Renal cortex interstitium (tissue), 15 donors: ENCODE measurements at places on chromosomes 3 and 15.

DNA sequence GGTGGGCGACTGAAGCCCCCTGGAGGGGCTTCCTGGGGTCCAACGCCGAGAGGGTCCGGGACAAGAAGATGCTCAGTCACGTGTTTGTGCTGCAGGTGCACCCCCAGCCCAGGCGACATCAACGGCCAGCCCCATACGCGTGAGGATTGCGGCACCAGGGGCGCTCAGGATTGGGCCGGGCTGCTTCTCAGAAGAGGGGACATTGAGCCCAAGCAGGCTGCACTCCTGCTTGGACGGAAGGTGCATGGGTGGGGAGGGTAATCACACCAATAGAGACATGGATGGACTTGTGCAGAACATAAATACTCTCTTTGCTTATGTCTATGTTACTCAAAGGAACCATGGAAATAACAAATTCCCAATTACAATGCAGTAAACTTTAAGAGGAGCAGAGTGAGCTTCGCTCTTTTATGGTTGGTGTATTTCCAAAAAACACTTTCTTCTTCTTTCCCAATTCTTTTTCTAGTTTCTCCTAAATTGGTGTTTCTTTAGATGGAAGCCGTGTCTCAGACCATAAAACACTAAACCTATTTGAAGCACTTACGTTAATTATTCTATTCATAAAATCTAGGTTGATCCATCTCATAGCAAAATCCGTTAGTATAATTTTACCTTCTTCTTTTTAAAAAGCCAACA, 182.7 kb downstream of the GOLGA6L6 start:
- no peak for DNase-seq

GRCh38 chr3:158703566-158703965, 28.7 kb downstream of the RARRES1 start:
- DNase-seq = no peak

GRCh38 chr3:178546079-178546478, 9.8 kb downstream of the KCNMB2 start:
- no peak for DNase-seq

- DNase-seq = no peak
Measured at GRCh38 chr3:42839616-42840015, 30.4 kb downstream of the ACKR2 start.

DNA sequence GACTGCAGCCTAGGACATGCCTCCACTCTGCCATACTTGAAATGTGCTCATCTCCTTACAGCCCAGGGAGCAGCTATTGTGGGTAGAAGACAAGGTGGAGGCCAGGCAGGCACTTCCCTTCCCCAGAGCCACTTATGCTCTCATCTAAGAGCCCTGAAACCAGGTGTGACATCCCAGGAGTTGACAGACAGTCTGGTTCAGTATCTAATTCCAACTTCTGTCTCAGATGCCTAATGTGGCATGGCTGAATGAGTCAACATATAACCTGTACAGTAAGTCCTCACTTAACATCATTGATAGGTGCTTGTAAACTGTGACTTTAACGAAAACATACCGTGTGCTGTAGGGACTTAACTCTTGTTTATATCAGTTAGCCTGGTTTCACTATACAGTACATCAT, 1.2 kb upstream of the CAPN3 start:
- no peak for DNase-seq

DNA sequence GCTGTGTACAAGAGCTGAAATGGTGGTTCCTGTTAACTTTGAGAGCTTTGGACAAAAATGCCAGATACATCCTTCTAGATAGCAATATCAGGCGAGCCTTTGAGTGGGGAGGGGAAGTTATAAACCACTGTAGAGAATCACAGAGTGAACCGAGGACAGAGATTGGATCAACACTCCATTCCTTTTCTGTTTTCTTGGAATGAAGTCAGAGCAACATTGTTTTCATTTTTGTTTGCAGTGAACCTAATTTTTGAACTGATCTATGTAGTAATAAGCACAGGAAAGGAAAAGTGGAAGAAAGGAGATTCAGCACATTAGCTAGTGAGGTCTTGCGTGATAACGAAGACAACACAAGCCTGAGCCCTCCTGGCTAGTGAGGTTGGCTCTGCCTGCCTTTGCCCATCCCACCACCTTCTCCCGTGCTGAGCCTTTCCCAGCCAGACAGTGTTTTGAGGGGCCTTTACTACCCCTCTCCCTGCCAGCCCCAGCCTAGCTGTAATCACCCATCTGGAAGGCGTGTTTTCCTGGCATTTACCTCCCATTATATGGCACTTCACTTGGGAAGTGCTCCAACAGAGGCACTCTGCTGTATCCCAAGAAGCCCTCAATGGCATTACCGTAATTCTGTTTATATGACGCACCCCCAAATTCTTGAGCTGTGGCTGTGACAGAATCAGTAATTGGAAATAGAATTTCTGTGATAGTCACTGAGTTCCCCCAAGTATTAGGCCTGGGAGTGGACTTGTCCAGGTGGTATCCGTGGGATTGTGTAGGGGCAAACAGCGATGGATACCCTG, 129.8 kb downstream of the CACNA1D start:
- DNase-seq = no peak

DNA sequence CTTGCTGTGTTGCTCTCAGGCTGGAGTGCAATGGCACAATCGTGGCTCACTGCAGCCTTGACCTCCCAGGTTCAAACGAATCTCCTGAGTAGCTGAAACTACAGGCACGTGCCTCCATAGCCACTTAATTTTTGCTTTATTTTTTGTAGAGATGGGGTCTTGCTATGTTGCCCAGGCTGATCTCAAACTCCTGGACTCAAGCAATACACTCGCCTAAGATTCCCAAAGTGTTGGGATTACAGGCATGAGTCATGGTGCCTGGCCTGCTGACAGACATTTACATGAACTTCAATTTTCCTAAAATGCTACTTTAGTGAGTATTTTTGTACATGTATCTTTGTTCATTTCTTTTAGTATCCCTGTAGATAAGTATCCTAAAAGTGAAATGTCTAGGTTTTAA, 132.3 kb downstream of the SUCLG2 start:
- DNase-seq = no peak

GRCh38 chr3:13135251-13135810, 62.1 kb upstream of the IQSEC1 start:
- no peak for DNase-seq

GRCh38 chr3:24291646-24292045, 203.0 kb downstream of the THRB start:
- no peak for DNase-seq

- DNase-seq = no peak
Measured at GRCh38 chr15:65292938-65293518, 2.8 kb upstream of the RNU5A-1 start.

- no peak for DNase-seq
Measured at GRCh38 chr3:51935886-51936755, 5.6 kb downstream of the RRP9 start.

DNA sequence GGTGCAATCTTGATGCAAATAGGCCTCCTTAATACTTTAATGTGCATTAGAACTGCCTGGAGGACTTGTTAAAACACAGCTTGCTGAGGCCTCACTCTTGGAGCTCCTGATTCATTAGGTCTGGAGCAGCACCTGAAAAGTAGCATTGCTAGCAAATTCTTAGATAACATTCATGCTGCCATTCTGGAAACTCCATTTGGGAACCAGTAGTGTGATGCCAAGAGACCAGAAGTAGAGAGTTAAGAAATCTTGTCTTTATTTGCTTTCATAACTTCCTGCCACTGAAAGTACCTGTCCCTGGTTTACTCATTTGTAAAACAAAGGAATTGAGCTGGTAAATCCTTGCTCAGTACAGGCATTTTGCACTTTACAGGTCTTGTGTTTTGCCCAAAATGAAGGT, 72.0 kb downstream of the RAP2B start:
- DNase-seq = no peak
